ENCODE measurements at places on chromosomes 12 and 14.
A peak's percentile ranks its signal among the peaks of the same experiment; 100 is the strongest.

- DNase-seq = no peak
Measured at GRCh38 chr14:53278602-53279506, 125.7 kb upstream of the DDHD1 start.

DNA sequence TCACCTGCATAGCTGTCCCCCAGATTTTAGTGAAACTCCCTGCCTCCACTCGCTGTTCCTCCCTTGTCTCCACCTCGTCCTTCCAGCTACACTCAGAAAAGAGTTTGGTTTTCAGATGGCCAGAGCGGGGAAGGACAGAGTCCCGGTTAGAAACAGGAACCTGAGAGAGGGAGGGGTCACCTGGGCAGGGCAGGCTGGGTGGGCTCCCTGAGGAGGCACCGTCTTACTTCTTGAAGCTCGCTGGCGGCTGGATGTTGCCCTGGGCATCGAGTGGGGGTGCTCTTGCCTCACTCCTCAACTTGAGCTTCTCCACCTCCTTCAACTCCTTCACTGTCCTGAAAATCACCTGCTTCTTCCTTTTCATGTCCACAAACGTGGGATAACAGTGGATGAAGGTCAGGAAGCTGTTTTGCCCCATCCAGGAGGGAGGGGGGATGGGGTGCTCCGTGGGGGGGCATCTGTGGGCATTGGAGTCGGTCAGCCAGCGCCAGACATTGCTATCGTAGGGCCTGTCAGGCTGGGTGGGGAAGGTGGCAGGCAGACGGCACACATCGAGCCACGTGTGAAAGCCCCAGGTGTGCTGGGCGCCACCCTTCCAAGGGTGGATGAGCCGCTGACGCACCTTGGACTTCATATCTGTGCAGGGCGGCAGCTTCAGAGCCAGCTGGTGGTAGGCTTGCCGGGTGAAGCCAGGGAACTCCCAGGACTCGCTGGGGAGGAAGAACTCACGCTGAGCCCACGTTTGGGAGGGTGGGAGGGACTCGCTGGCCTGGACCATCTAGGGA lies 2.0 kb downstream of the TEX52 start:
- DNase-seq = no peak

DNA sequence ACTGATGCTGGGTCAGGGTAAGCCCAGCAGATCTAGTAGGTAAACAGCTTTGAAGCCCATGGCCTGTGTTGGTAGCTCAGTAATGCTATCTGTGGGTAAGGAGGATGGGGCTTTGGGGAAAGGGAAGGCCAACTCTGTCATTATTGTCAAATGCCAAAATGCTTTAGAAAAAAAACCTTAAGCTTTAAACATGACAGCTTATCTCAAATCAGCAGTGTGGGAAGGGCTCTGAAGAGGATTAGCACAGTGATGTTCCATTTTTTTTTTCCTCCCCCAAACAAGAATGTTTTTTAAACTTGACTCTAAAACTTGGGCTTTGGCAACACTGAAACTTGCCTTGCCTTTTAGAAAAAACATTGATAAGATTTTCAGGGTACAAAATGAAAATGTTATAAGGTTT lies 11.7 kb downstream of the DAAM1 start:
- DNase-seq = no peak

GRCh38 chr14:80212023-80212397 lies 706 bp upstream of the DIO2 start:
- no peak for DNase-seq

DNA sequence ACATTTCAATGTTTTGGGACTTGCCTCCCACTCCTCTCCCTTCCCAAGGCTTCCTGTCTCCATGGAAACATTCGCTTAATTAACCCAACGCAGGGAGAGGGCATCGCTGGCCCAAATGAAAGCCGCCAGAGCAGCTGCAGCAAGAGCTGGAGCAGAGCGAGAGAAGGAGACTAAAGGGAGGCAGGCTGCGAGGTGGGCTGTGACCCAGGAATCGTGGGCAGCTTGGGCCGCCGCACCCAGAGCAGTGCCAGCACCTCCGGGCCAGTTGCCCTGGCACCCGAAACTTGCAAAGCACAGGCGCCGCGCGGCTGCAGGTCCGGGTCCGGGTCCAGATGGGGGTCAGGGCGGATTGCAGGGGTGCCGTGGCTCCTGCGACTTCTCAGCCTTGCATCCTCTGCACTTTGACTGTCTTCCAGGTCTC lies 43.5 kb upstream of the PTPRQ start:
- DNase-seq = no peak

DNA sequence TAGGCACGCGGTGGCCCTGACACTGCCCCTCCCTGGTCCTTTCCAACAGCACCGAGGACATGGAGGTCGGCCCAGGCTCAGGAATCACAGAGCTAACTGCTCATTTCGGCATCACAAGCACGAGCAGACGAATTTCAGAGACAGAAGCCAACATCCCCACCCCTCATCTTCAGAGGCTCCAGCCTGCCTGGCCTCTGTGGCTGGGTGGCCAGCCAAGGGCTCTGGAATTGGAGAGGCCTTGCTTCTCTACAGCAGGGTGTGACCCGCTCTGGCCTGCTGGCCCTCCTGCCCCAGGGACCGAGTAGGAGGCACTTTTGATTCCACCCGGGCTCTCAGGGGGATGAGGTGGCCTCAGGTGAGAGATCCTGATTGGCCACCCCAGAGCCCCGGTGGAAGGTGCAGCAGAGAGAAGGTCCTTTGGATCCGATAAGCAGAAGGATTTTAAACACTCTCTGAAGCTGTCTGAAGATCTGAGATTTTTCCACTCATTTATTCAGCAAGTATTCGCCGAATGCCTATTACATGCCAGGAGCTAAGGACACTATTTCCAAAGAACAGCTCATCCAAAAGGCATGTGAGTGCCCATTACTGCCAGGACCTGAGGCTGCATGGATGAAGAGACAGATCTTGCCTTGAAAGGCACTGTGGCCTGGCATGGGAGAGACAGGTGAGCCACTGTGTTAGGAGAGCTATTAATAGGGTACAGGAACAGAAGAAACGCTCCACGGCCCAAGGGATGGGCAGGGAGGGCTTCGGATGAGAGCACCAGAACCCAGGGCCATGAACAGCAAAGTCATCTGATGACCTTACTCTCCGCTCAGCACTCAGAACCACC lies 10.2 kb downstream of the BAG5 start:
- no peak for DNase-seq

DNA sequence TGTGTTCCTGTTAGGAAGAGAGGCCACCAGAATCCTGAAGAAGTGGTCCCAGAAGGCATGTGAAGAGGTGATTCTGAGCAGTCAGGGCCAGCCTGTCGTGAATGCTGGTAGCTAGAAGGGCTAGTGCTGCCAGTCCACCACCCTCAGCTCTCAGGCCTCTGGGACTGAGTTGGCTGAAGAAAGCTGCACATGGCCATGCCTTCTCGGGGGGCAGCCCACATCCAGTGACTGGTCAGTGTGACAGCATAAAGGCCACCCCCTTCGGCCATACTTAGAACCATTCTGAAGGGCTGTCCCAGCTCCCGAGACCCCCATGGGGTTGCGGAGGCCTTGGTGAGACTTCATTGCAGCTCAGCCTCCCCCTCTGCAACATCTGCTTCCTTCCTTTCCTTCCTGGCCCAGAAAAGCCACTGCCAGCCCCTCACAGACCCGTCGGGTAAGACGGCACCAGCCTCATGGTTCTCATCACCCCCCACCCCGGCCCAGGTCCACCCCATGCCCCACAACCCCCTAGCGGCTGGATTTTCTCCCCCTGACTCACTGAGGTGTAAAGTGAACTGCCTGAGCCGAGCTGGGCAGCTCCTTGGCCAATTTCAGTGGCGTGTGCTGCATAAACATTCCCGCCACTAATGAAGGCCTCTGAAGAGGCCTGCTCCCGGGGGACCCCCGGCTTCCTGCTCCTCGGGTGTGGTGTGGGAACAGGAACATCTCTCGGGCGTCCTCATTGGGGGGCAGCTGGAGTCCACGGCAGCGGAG lies 49.5 kb upstream of the DIO3 start:
- DNase-seq = no peak

DNA sequence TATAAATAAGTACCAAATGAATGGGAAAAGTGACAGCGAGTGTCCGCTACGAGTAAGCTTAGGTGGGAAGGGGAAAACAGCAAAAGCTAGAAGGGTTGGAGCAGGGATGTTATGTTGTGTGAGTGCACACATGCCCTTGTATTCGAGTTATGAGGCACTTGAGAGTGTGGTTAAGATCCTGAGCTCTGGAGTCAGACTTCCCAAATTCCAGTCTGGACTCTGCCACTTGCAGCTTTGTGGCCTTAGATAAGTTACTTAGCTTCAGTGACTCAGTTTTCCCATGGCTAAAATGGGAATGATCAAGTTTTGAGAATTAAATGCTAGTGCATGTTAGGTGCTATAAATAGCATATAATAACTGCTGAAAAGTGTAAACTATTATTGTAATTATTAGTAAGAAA lies 44.9 kb downstream of the KTN1 start:
- DNase-seq = no peak

DNA sequence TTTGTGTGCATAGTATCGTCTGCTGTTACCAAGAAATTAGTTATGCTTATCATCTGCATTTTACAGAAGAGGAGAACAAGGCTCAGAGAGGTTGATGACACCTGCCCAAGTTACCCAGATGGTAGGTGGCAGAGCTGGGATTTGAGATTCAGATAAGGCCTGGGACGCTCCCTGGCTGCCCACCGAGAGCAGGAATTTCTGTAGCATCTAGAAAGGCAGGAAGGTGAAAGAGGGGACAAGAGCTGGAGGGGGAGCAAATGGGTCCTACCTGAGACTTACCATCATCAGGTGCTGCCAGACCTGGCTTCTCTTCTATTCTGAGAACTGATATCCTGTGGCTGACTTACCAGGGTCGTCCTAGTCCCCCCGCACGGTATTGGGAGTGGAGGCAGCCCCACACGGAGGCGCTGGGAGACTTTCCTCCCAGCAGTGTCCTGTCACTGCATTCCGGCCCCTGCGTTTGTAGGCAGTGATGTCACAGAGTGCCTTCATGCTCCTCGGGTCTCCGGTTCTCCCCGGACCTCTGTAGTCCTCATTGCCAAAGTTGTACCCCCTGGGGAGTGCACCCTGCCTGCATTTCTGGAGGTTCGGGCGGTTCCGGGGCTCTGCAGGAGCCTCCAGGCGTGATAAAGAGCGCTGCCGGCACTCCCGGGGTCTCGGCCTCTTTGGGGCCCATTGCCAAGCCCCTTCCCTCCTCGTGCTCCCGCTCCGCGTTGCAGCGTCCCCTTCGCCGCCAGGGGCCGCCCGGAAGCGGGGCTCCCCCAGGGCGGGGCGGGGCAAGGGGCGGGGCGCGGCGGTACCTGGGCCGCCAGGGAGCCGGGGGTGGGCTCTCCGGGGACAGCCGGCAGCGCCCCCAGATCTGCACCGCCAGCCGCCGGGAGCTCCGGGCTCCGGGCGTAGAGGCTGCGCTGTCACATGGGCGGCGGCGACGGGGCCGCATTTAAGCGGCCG lies at the start of gene CABP1:
CABP1 (plus strand) TSS at position 856 of the 951 bp plus-strand sequence; CDS start at position 916, 60 bp downstream.
- DNase-seq = peak; percentile 51

Data from stimulated activated effector memory CD8-positive, alpha-beta T cell treated with anti-CD3 and anti-CD28 coated beads, Interleukin-12 subunit alpha, Interleukin-12 subunit beta, amount 100 ng/mL, for 72 hours (primary cell).